COLO829 (cell line): ENCODE measurements at places on chromosomes 11 and 22.

DNA sequence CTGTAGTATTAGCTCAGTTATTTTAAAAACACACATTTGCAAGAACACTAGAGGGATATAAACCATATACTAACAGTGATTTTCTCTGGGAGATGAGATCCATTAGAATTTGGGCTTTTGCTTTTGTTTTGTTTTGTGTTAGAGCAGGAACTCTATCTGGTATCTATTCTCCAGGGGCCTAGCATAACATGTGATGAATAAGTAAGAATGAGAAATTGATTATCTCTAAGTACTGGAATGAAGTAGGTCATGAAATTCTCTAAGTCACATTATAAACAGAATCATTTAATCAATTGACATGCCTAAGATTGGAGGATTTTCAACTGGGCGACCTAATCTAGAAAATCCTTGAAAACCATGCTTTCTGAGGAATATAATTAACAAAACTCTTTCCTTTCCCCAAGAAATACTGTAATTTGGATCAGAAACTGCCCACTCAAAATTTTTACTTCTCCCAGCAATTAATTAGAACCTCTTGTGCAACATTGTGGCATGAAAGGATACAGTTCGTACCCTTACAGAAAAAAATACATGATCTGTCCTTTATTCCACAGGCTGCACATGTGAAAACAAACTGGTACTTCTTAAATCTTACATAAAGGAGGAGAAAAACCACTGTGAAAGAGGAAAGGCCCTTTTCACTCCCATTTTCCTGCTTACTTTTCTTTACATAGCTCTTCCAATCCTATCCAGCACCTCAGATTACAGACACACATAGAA is 93.5 kb downstream of the MRTFA start:
- DNase-seq = no peak

GRCh38 chr11:19474954-19475721 is 234.4 kb upstream of the E2F8 start:
- peak; percentile 29 for DNase-seq

- no peak for DNase-seq
Observed at GRCh38 chr11:133795088-133795487, 50.2 kb downstream of the SPATA19 start.

GRCh38 chr11:74333193-74333592 is 21.8 kb upstream of the P4HA3 start:
- DNase-seq = no peak

- DNase-seq = no peak
Observed at GRCh38 chr11:76410851-76411357, 29.8 kb downstream of the GVQW3 start.

- no peak for DNase-seq
Observed at GRCh38 chr22:46634011-46634699, 14.0 kb downstream of the GRAMD4 start.
